ENCODE measurements at places on chromosomes 12 and 14.

DNA sequence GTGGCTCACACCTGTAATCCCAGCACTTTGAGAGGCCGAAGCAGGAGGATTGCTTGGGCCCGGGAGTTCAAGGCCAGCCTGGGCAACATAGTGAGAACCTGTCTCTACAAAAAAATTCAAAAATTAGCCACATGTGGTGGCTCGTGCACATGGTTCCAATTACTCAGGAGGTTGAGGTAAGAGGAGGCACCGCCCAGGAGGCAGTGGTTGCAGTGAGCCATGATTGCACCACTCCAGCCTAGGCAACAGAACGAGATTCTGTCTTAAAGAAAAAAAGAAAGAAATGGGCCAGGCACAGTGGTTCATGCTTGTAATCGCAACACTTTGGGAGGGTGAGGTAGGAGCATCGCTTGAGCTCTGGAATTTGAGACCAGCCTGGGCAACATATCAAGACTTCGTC lies 33.5 kb downstream of the MAP1LC3B2 start:
- no peaks in the 10 kb centered on the region for H3K36me3 ChIP-seq
- no peak overlapping the region for H3K27ac ChIP-seq
- no peak overlapping the region for H3K4me3 ChIP-seq
- DNase-seq = no peak
- H3K27me3 ChIP-seq = peaks cover 3% of the 10 kb centered on the region

- H3K27me3 ChIP-seq = no peaks in the 10 kb centered on the region
- DNase-seq = no peak
- peak overlapping the region; percentile 61 for H3K27ac ChIP-seq
- peaks cover 21% of the 10 kb centered on the region for H3K4me1 ChIP-seq
- peak overlapping the region; percentile 93 for H3K4me3 ChIP-seq
Observed at GRCh38 chr12:101407049-101407435, 530 bp downstream of the ARL1 start.

GRCh38 chr12:55636116-55636655 lies 506 bp upstream of the OR10P1 start:
- peaks cover 2% of the 10 kb centered on the region for H3K27me3 ChIP-seq
- no peaks in the 10 kb centered on the region for H3K4me1 ChIP-seq
- H3K4me3 ChIP-seq = no peak overlapping the region
- H3K36me3 ChIP-seq = no peaks in the 10 kb centered on the region
- no peak for DNase-seq

GRCh38 chr12:6752167-6752920 lies 597 bp downstream of the MLF2 start:
- H3K27me3 ChIP-seq = no peaks in the 10 kb centered on the region
- H3K36me3 ChIP-seq = peaks cover 36% of the 10 kb centered on the region
- peaks cover 22% of the 10 kb centered on the region for H3K4me1 ChIP-seq
- peak overlapping the region; percentile 95 for H3K27ac ChIP-seq
- DNase-seq = no peak

All from CD4-positive, CD25-positive, alpha-beta regulatory T cell (primary cell).